ENCODE measurements at places on chromosomes 1 and 21. TPM values are rescaled to one million over a fixed set of nuclear protein-coding genes. Genes with fewer than 3 reads are reported as not detected.

- H3K36me3 ChIP-seq = no peaks in the 10 kb centered on the region
- H3K4me1 ChIP-seq = no peaks in the 10 kb centered on the region
- H3K27ac ChIP-seq = no peak overlapping the region
- peaks cover 40% of the 10 kb centered on the region for H3K27me3 ChIP-seq
- no peak for DNase-seq
Observed at GRCh38 chr1:214216779-214217178, 64.2 kb upstream of the SMYD2 start.

DNA sequence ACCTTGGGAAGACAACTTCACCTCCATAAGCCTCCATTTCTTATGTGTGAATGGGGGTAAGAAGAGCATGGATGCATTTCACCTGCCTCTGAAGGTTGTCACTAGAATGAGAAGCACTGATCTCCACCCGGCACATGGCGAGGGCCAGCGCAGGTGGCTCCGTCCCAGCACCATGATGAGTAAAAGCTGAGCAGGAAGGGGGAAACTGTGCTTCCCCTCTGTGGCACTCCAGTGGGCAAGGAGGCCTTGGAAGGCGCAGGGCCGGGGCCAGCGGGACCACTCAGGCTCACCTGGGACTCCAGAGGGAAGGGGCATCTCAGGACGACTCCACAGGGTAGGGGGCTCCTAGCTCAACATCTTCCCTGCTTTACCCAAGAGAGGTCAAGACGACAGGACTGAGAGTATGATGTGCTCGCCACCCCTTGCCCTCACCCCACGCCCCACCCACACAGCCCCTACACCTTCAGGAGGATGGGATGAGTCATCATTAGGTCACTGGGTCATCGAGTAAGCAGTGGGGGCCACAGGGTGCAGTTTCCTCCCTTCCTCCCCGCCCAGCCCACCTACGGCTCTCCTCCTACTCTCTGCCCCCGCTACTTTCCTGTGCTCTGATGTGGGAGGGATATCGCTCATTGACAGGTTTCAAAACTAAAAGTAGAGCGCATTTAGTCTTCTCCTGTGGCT is 112.1 kb downstream of the HIVEP3 start:
- H3K4me1 ChIP-seq = peaks cover 91% of the 10 kb centered on the region
- peak overlapping the region; percentile 69 for H3K27ac ChIP-seq
- H3K27me3 ChIP-seq = no peaks in the 10 kb centered on the region
- DNase-seq = peak; percentile 77
- H3K36me3 ChIP-seq = no peaks in the 10 kb centered on the region
- H3K4me3 ChIP-seq = peak overlapping the region; percentile 63

DNA sequence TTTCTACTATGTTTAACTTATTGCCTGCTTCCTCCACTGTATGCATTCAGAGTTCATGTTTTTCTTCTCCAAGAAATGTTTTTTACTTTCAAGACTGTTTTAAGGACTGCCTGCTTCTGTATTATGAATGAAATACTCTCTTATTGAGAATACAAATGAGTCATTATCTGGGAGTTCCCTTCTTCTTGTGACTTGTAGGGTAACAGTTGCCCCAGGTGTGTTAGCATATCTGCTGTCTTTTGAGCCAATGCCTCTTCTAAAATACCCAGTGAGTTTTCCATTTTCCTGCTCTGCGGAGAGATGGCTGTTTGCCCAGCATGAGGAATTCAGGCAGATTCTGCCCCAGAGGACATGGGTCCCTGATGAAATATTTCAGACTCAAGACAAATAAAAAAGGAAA is 34.1 kb upstream of the ST6GALNAC5 start:
- H3K4me3 ChIP-seq = no peak overlapping the region
- H3K4me1 ChIP-seq = no peaks in the 10 kb centered on the region
- no peak overlapping the region for H3K27ac ChIP-seq
- peaks cover 19% of the 10 kb centered on the region for H3K27me3 ChIP-seq
- no peak for DNase-seq
- H3K36me3 ChIP-seq = no peaks in the 10 kb centered on the region

HTR6 gene
- 0.32 TPM for total RNA-seq

LCE3E gene
- total RNA-seq = not detected

DNA sequence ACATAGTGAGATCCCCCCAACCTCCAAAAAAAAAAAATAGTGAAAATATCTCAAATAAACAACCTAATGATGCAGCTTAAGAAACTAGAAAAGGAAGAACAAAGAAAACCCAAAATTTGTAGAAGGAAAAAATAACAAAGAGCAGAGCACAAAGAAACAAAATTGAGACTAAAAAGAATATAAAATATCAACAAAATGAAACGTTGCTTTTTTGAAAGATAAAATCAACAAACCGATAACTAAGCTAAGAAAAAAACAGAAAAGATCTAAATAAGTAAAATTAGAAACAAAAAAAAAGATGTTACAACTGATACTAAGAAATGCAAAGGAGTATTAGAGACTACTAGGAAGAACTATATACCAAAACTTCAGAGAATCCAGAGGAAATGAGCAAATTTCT is 139.3 kb upstream of the PALMD start:
- no peaks in the 10 kb centered on the region for H3K36me3 ChIP-seq
- no peaks in the 10 kb centered on the region for H3K4me1 ChIP-seq
- no peak for DNase-seq
- no peak overlapping the region for H3K4me3 ChIP-seq
- peaks cover 4% of the 10 kb centered on the region for H3K27me3 ChIP-seq

DNA sequence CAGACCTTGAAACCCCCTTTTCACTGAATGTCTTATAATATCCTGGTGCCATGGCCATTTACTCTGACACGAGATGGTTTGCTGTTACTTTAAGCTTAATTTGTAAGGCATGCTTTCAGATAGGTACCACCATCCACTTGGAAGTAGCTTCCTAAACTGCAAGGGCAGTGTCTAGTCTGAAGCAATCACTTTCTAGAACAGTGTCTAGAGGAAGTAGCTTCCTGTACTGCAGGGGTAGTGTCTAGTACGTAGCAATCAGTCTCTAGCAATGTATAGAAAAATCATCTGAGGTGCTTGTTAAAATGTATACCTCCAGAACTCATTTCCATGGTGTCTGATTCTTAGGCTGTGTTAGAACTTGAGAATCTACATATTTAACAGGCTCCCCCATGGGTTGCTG is 42.5 kb downstream of the ZBTB40 start:
- no peaks in the 10 kb centered on the region for H3K27me3 ChIP-seq
- H3K4me1 ChIP-seq = no peaks in the 10 kb centered on the region
- peaks cover 2% of the 10 kb centered on the region for H3K36me3 ChIP-seq
- H3K27ac ChIP-seq = no peak overlapping the region
- H3K4me3 ChIP-seq = no peak overlapping the region
- DNase-seq = no peak

GRCh38 chr21:14542638-14543037 is 3.5 kb downstream of the SAMSN1 start:
- no peaks in the 10 kb centered on the region for H3K27me3 ChIP-seq
- peaks cover 11% of the 10 kb centered on the region for H3K36me3 ChIP-seq
- H3K4me1 ChIP-seq = peaks cover 74% of the 10 kb centered on the region

EVI5 gene
- total RNA-seq = 40.1 TPM

SPATA21 gene
- total RNA-seq = not detected

- H3K27me3 ChIP-seq = peaks cover 49% of the 10 kb centered on the region
- H3K27ac ChIP-seq = no peak overlapping the region
- DNase-seq = no peak
- H3K36me3 ChIP-seq = no peaks in the 10 kb centered on the region
Observed at GRCh38 chr1:233620065-233620464, 6.2 kb downstream of the KCNK1 start.

PTGER3 gene
- total RNA-seq = 0.05 TPM

FMO1 gene
- not detected for total RNA-seq
